Mesothelial cell of epicardium (in vitro differentiated cells): ENCODE measurements at places on chromosomes 6 and 20. TPM values are rescaled to one million over a fixed set of nuclear protein-coding genes. Genes with fewer than 3 reads are reported as not detected.

DNA sequence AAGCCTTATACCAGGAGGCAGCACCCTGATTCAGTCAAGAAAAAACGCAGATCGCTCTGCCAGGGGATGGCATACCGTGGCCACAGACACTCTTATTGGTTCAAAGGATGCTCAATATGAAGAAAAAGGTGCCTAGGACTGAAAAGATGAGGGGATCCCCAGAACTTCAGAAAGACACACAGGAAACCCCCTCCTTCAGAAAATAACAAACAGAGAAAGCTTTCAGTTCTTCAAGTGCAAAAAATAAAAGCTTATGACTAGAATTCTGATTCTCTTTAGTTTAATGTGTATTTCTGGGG is 17.7 kb upstream of the MYB start:
- H3K36me3 ChIP-seq = no peaks in the 10 kb centered on the region
- DNase-seq = no peak
- H3K4me1 ChIP-seq = no peaks in the 10 kb centered on the region
- H3K4me3 ChIP-seq = no peak overlapping the region

DNA sequence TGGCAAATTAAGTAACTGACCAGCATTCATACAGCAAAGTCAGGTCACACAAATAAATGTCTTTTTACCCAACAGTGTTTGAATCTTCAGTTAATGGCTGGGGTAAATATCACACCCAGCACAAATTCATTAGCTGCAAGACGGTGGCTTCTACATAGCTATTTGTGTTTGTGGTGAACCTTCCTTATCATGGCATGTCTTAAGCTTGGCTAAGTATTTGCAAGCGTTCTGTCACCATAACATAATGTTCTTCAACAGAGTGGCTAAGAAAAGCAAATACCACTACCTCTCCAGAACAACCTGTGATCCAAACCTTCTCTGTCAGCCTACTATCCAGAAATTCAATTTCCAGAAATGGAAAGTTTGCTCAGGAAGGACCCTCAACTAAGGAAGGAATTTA is 255.6 kb upstream of the TAB2 start:
- no peaks in the 10 kb centered on the region for H3K36me3 ChIP-seq
- no peak overlapping the region for H3K27ac ChIP-seq
- H3K4me1 ChIP-seq = peaks cover 57% of the 10 kb centered on the region
- H3K4me3 ChIP-seq = no peak overlapping the region

DNA sequence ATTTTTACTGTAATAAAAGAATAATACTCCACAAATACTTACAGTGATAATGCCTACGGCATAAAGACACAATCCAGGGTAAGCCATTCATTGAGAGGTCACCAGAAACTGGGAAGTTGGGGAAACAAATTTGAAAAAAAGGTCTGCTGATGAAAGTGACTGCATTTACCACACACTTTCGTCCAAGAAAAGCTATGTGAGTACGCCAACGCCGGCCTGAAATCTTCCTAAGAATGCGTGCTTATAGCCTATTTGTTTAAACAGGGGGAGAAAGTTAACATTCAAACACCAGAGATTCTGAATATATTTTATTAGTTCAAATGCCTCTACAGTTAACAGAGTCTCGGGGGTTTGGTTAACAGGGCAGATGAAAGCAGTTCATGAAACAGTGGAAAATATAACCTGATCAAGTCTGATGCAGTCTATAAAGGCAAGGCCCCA is 657 bp upstream of the LTV1 start:
- DNase-seq = no peak
- peaks cover 26% of the 10 kb centered on the region for H3K4me1 ChIP-seq
- H3K4me3 ChIP-seq = peak overlapping the region; percentile 91
- H3K27me3 ChIP-seq = no peaks in the 10 kb centered on the region
- H3K27ac ChIP-seq = peak overlapping the region; percentile 99

- H3K4me1 ChIP-seq = peaks cover 7% of the 10 kb centered on the region
- H3K27me3 ChIP-seq = no peaks in the 10 kb centered on the region
- no peaks in the 10 kb centered on the region for H3K36me3 ChIP-seq
- DNase-seq = no peak
- no peak overlapping the region for H3K4me3 ChIP-seq
Observed at GRCh38 chr6:13467216-13467600, 20.2 kb downstream of the GFOD1 start.

DNA sequence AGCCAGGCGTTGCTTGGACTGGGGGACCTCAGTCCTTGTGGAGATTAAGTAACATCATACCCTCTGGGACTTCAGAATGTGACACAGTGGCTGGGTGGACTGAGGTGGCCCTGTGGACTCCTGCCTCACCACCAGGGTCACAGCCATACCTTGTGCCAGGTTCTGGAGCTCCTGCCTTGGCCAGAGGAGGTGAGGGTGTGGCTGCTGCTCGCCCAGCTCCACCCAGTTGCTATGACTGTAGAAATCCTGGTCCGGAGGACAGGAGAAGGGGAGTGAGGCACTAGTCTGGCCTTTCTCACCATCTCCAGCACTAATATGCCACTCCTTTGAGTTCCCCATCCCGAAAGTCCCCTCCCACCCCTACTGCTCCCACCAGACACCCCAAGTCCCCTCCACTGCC is 1.9 kb downstream of the VWA7 start:
- no peaks in the 10 kb centered on the region for H3K36me3 ChIP-seq
- H3K4me3 ChIP-seq = no peak overlapping the region
- H3K27ac ChIP-seq = no peak overlapping the region
- H3K27me3 ChIP-seq = no peaks in the 10 kb centered on the region

DNA sequence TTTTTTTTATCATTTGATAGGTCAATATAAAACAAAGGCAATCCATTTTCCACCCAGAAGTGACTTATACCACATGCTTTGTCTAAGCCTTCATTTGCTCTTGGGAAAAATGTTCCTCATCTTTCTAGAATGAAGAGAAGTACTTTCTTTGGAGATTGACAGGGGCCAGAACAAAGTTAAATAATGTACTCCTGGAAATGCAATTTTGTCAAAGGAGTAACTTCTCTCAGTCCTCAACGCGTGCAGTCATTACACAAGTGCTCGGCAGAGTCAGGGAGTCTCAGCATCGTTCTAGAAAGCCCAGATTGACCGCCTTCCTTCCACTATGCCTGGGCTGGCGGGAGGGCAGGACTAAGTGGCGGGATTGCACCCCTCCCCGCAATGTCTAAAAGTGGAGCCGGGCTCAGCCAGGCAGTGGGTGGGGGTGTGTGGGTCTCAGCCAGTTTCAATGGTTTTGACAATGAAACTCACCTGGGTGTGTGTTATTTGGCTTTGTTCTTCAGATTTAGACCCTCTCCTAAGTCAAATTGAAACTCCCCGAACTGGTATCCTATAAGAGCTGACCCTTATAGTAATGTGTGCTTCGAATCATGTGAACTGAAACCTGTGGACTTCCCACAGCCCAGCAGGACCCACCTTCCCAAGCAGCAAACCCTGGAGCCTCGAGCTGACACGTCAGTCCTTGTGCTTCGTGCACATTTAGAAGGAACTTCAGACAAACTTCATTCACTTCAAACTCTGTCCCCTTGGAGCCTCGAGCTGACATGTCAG is 63.2 kb upstream of the DUSP22 start:
- peaks cover 10% of the 10 kb centered on the region for H3K27me3 ChIP-seq
- no peak overlapping the region for H3K4me3 ChIP-seq
- peaks cover 1% of the 10 kb centered on the region for H3K4me1 ChIP-seq
- no peak for DNase-seq
- H3K36me3 ChIP-seq = no peaks in the 10 kb centered on the region

- H3K27me3 ChIP-seq = peaks cover 10% of the 10 kb centered on the region
- H3K4me1 ChIP-seq = no peaks in the 10 kb centered on the region
- H3K27ac ChIP-seq = no peak overlapping the region
- DNase-seq = no peak
- H3K4me3 ChIP-seq = no peak overlapping the region
- H3K36me3 ChIP-seq = no peaks in the 10 kb centered on the region
Observed at GRCh38 chr6:167298127-167298526, 7.0 kb downstream of the UNC93A start.

- DNase-seq = no peak
- no peak overlapping the region for H3K4me3 ChIP-seq
- H3K27ac ChIP-seq = no peak overlapping the region
- H3K36me3 ChIP-seq = no peaks in the 10 kb centered on the region
Observed at GRCh38 chr6:166767230-166767629, 140.2 kb upstream of the RPS6KA2 start.

DNA sequence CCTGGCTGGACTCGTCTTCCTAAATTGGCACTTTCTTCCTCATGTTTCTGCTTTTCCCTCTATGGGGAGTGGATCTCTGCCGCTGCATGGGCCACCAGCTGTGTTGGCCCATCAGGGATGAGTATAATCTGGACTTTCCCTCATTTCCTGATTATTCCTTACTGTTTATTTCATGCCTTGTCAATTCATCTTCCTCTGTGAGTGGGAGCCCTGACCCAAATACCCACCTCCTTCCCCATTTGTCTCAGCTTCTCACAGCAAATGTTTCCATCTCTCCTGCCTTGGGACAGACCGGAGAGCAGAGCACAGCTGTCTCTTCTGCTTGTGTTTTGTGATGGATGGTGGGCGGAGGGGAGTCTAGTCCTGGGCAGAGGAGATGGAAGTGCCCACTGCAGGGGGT is 212.7 kb downstream of the UST start:
- peaks cover 1% of the 10 kb centered on the region for H3K27me3 ChIP-seq
- H3K4me1 ChIP-seq = peaks cover 5% of the 10 kb centered on the region
- no peak for DNase-seq

- H3K4me1 ChIP-seq = peaks cover 7% of the 10 kb centered on the region
- no peaks in the 10 kb centered on the region for H3K27me3 ChIP-seq
- H3K36me3 ChIP-seq = peaks cover 11% of the 10 kb centered on the region
- no peak for DNase-seq
- no peak overlapping the region for H3K4me3 ChIP-seq
Observed at GRCh38 chr20:34895465-34895864, 19.1 kb downstream of the ACSS2 start.

GRCh38 chr6:139841794-139842215 is 467.4 kb upstream of the CITED2 start:
- no peak overlapping the region for H3K4me3 ChIP-seq
- DNase-seq = no peak
- no peaks in the 10 kb centered on the region for H3K27me3 ChIP-seq
- H3K4me1 ChIP-seq = peaks cover 9% of the 10 kb centered on the region

GRCh38 chr20:34999021-34999451 is 43.4 kb downstream of the MYH7B start:
- peaks cover 31% of the 10 kb centered on the region for H3K36me3 ChIP-seq
- no peak overlapping the region for H3K27ac ChIP-seq
- no peaks in the 10 kb centered on the region for H3K4me1 ChIP-seq
- DNase-seq = no peak

DNA sequence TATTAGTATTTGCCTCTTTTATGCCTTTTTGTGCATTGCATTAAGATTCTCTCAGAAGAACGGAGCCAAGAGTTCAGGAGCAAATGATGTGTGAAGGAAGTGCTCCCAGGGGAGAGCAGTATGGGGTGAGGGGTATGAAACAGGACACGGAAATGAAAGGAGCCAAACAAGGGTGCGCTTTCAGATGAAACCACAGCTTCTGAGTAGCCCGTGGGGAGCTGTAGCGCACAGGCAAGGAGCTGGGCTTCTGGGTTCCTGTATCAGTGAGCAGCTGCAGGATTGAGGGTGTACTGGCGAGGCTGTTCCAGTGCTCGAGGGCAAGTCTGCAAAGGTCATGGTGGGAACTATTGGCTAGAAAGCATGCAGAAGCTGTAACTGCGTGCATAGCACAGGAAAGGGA is 25.4 kb downstream of the ANKEF1 start:
- H3K27me3 ChIP-seq = peaks cover 24% of the 10 kb centered on the region
- no peak for DNase-seq
- peaks cover 10% of the 10 kb centered on the region for H3K36me3 ChIP-seq
- H3K4me1 ChIP-seq = no peaks in the 10 kb centered on the region

DNA sequence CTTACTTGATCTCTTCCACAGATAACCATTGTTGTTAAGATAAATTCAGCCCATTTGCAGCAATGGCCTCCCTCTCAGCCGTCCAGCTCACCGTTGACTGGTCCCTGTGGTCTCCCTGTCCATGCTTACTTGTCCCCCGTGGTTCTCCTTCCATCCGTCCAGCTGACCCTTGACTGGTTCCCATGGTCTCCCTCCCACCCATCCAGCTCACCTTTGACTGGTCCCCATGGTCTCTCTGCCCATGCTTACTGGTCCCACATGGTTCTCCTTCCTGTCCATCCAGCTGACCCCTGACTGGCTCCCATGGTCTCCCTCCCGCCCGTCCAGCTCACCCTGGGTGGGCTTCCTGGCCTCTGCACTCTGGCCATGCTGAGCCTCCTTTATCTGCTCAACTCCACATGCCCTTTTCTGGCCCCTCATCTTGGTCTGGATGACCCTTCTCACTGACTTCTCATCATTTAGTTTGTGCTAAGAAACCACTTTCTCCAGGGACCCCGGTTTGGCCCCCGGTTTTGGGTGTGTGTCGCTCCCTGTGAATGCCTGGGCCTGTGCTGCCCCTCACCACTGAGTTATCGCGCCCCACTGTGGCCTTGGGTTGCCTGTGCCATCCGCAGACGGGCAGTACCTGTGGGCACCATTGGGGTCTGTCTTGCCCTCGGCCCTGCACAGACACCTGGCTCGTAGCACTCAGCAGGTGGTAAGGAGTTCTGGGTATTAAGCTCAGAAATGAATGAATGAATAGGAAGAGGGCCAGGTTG is 146.4 kb downstream of the ERMARD start:
- no peaks in the 10 kb centered on the region for H3K4me1 ChIP-seq
- H3K27ac ChIP-seq = no peak overlapping the region
- no peak overlapping the region for H3K4me3 ChIP-seq
- DNase-seq = no peak

DNA sequence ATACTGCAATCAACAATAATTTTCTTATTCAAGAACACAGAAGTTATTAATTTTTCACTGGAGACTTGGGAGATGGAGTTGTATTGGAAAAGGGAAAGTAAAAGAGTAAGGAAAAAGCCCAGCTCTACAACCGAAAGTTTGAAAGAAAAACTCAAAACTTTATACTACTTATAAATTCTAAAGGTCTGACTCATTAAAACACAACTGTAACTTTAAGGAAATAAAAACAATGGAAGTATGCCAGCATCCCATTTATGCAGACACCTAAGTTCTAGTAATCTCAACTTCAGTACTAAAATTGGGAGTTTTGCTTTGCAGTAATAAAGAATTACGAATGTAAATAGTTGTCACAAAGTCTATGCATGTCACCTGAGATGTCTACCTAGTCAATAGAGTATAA is 80.6 kb downstream of the IRAK1BP1 start:
- H3K4me1 ChIP-seq = peaks cover 2% of the 10 kb centered on the region
- H3K27ac ChIP-seq = no peak overlapping the region
- DNase-seq = no peak
- no peak overlapping the region for H3K4me3 ChIP-seq
- H3K36me3 ChIP-seq = peaks cover 74% of the 10 kb centered on the region
- no peaks in the 10 kb centered on the region for H3K27me3 ChIP-seq

SLC25A27 gene
- total RNA-seq = 33.8 to 40.5 TPM (median 34.6 TPM) in 3 replicates

DEF6 gene
- 9.3 to 11.3 TPM (median 9.7 TPM) in 3 replicates for total RNA-seq

GLYATL3 gene
- not detected in 3 replicates for total RNA-seq

VGLL2 gene
- not detected in 3 replicates for total RNA-seq

NNAT gene
- total RNA-seq = 18.5 to 19.4 TPM (median 19.3 TPM) in 3 replicates

BTN1A1 gene
- total RNA-seq = 0.09 to 0.11 TPM in 2 of 3 replicates, not detected in the other

ACSS1 gene
- 4.0 to 5.2 TPM (median 4.8 TPM) in 3 replicates for total RNA-seq
